ENCODE measurements at places on chromosomes 3 and 15. TPM values are rescaled to one million over a fixed set of nuclear protein-coding genes. Genes with fewer than 3 reads are reported as not detected.

GRCh38 chr3:189516039-189516438 is 115.2 kb upstream of the TP63 start:
- no peaks in the 10 kb centered on the region for H3K4me1 ChIP-seq
- no peak overlapping the region for H3K4me3 ChIP-seq
- H3K36me3 ChIP-seq, result no peaks in the 10 kb centered on the region

DNA sequence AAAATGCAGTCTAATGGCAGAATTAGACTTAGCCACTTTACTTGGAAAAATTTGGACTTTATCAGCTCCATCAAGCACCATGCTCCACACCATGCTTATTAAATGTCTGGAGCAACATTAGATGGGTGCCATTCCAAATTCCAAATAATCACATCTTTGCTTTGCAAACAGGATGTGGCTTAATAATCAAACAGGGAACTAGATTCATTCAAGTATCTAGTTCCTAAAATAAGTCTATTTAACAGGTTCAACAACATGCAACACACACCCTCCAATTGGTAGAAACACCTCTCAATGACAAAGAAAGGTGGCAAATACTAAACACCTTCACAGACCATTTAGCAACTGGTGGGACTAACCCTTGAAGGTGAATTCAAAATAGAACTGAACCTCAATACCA is 3.5 kb downstream of the HEXA start:
- peaks cover 13% of the 10 kb centered on the region for H3K4me1 ChIP-seq
- H3K27ac ChIP-seq, result no peak overlapping the region
- DNase-seq, result no peak
- no peak overlapping the region for H3K4me3 ChIP-seq

The MB21D2 gene
- total RNA-seq, result 23.9 TPM

- no peaks in the 10 kb centered on the region for H3K27me3 ChIP-seq
- H3K36me3 ChIP-seq, result no peaks in the 10 kb centered on the region
- peaks cover 11% of the 10 kb centered on the region for H3K4me1 ChIP-seq
- H3K4me3 ChIP-seq, result no peak overlapping the region
- H3K27ac ChIP-seq, result no peak overlapping the region
Observed at GRCh38 chr15:92937901-92938300, 37.8 kb downstream of the CHD2 start.

DNA sequence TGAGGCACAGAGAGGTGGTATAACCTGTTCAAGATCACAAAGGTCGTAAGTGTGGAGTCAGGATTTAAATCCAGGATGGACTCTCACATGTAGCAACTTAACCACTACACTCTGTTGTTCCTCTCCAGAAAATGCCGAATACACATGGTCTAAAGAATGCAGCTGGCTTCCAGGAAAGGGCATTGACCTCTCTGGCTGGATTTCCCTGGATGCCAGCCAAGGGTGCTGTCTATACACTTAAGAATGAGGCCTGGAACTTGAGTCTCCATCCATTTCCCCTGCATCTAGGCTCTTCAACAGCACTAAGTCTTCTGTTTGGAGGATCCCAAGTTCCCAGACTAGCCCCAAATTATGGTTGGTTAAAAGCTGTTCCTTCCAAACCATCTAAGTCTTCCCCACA is 60.5 kb downstream of the CERS3 start:
- no peak overlapping the region for H3K4me3 ChIP-seq
- H3K27me3 ChIP-seq, result no peaks in the 10 kb centered on the region
- no peaks in the 10 kb centered on the region for H3K4me1 ChIP-seq
- no peak overlapping the region for H3K27ac ChIP-seq
- no peaks in the 10 kb centered on the region for H3K36me3 ChIP-seq

DNA sequence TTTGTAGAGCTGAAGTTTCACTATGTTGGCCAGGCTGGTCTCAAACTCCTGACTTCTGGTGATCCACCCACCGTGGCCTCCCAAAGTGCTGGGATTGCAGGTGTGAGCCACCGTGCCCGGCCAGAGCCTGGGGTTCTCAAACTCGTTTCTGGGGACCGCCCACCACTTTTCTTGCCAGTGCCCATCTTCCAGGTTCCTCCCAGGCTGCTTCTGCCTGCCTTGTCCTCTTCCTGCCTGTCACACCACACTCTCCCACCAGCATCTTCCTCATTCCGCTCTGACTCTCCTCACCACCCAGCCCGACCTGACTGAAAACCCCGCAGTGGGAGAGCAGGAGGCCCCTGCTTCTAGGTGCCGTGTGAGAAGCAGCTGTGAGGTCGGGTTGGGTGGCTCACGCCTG is 3.1 kb upstream of the DYNLT2B start:
- no peak overlapping the region for H3K4me3 ChIP-seq
- no peaks in the 10 kb centered on the region for H3K36me3 ChIP-seq
- DNase-seq, result no peak
- H3K4me1 ChIP-seq, result peaks cover 6% of the 10 kb centered on the region
- no peaks in the 10 kb centered on the region for H3K27me3 ChIP-seq

The KNG1 gene
- total RNA-seq, result 0.43 TPM

GRCh38 chr15:100461049-100461448 is 67.7 kb downstream of the CERS3 start:
- H3K4me1 ChIP-seq, result no peaks in the 10 kb centered on the region
- H3K27me3 ChIP-seq, result no peaks in the 10 kb centered on the region
- H3K36me3 ChIP-seq, result no peaks in the 10 kb centered on the region
- no peak overlapping the region for H3K27ac ChIP-seq
- no peak for DNase-seq
- H3K4me3 ChIP-seq, result no peak overlapping the region

- no peaks in the 10 kb centered on the region for H3K36me3 ChIP-seq
- no peak for DNase-seq
- no peaks in the 10 kb centered on the region for H3K27me3 ChIP-seq
- no peak overlapping the region for H3K27ac ChIP-seq
- no peaks in the 10 kb centered on the region for H3K4me1 ChIP-seq
Observed at GRCh38 chr3:120801484-120801883, 58.9 kb downstream of the GTF2E1 start.

DNA sequence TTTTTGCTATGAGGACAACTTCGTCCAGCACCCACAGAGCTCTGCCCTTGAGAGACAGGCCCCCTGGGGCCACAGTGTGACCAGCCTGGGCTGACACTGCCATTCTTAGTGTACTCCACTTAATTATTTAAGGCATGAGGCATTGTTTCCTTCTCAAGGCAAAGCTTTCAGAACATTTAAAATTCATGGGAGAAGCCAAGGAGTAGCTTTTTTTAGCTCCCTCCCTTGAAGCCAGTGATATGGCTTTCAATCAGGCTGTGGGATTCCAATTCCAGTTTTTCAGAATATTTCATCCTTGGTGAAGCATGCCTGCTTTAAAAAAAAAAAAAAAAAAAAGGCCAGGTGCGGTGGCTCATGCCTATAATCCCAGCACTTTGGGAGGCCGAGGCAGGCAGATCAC is 21.3 kb downstream of the HOMER2 start:
- H3K36me3 ChIP-seq, result no peaks in the 10 kb centered on the region
- DNase-seq, result no peak
- no peak overlapping the region for H3K4me3 ChIP-seq
- H3K4me1 ChIP-seq, result no peaks in the 10 kb centered on the region
- no peaks in the 10 kb centered on the region for H3K27me3 ChIP-seq
- H3K27ac ChIP-seq, result no peak overlapping the region

DNA sequence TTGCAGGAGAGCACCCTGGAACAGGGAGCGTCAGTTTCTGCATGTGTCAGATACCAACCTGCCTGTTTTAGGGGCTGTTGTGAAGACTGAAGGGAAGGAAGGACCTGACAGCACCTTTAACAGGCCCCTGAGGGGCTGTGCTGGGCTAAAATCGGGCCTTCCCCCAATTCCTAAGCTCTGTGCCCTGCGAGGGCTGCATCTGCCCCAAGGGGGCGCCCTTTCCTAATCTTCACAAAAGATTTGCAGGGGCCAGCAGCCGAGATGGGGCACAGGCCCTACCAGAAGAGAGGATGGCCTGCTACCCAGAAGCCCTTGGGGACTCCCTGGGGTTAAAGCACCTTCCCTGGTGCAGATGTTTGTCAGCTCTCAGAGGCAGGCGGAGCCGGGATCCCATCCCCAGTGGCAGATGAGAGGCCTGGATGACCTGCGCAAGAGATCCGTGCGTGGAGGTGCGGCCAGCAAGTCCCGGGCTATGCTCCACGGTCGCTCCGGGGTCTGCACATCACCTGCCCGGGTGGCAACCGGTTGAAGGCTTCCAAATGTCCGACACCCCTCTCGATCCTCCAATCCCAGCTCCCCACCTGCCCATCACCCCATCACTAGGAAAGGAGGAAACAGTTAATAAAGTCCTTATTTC is 53.6 kb downstream of the RHCG start:
- H3K4me3 ChIP-seq, result no peak overlapping the region
- DNase-seq, result peak; percentile 66
- no peaks in the 10 kb centered on the region for H3K4me1 ChIP-seq
- no peaks in the 10 kb centered on the region for H3K27me3 ChIP-seq
- no peak overlapping the region for H3K27ac ChIP-seq
- no peaks in the 10 kb centered on the region for H3K36me3 ChIP-seq

GRCh38 chr15:60731583-60732130 is 252.7 kb upstream of the ICE2 start:
- H3K4me1 ChIP-seq, result no peaks in the 10 kb centered on the region
- H3K36me3 ChIP-seq, result no peaks in the 10 kb centered on the region
- no peak for DNase-seq
- no peaks in the 10 kb centered on the region for H3K27me3 ChIP-seq
- H3K4me3 ChIP-seq, result no peak overlapping the region

The LTF gene
- 0.31 TPM for total RNA-seq

DNA sequence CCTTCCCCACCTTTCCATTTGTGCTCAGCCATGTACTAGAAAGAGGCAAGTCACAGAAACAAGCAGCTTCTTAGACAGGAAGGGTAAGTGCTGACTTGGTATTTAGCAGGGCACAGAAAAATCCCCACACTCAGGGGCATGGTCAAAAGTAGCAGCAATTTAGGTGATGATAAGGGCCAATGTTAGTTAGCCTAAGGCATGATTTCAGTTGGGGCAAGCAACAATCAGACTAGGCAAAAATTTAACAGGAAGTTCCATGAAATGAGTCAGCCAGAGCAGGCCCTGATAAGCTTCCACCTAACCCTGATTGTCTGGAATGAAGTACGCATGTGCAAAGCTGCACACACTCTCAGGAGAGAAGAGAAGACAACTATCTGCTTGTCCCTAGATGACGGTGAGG is 423.4 kb upstream of the UBE2E2 start:
- H3K4me1 ChIP-seq, result no peaks in the 10 kb centered on the region
- no peaks in the 10 kb centered on the region for H3K27me3 ChIP-seq
- no peak overlapping the region for H3K4me3 ChIP-seq

DNA sequence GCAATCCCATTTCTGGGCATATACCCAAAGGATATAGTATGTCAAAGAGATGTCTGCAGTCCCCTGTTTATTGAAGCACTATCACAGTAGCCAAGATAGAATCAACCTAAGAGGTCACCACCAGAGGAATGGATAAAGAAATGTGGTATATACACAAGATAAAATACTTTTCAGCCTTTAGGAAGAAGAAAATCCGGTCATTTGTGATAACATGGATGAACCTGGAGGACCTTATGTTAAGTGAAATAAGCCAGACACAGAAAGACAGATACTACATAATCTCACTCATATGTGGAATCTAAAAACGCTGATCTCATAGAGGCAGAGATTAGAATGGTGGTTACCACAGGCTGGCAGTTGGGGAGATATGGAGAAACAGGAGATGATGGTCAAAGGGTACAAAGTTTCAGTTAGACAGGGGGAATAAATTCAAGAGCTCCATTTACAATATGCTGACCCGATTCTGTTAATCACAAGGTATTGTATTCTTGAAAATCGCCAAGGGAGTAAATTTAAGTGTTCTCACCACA is 195.8 kb downstream of the MTHFS start:
- no peaks in the 10 kb centered on the region for H3K36me3 ChIP-seq
- DNase-seq, result no peak
- H3K4me1 ChIP-seq, result no peaks in the 10 kb centered on the region
- no peak overlapping the region for H3K27ac ChIP-seq
- H3K4me3 ChIP-seq, result no peak overlapping the region

DNA sequence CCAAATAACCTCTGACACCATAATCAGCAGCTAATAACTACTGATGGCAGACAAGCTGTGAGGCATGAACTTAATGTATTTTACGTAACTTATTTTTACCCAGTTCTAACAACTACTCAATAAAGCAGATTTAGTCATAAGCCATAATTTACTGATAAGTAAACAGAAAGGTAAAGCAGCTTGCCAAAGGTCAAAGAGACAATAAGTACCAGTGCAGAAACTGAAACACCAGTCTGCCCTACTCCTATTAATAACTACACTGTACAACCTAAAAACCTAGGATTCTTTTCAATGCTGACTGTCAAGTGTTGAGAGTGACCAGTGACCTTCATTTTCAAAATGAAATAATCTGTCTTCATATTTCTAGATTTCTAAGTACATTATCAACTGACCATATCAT is 152.2 kb downstream of the NR2E3 start:
- no peaks in the 10 kb centered on the region for H3K36me3 ChIP-seq
- H3K4me1 ChIP-seq, result no peaks in the 10 kb centered on the region
- H3K27ac ChIP-seq, result no peak overlapping the region
- no peaks in the 10 kb centered on the region for H3K27me3 ChIP-seq
- H3K4me3 ChIP-seq, result no peak overlapping the region

The POC1A gene
- total RNA-seq, result 21.7 TPM

- H3K4me3 ChIP-seq, result no peak overlapping the region
- no peak overlapping the region for H3K27ac ChIP-seq
- H3K27me3 ChIP-seq, result no peaks in the 10 kb centered on the region
- no peaks in the 10 kb centered on the region for H3K36me3 ChIP-seq
- H3K4me1 ChIP-seq, result no peaks in the 10 kb centered on the region
Observed at GRCh38 chr15:91520850-91521249, 332.7 kb upstream of the SLCO3A1 start.

- H3K36me3 ChIP-seq, result no peaks in the 10 kb centered on the region
- no peaks in the 10 kb centered on the region for H3K27me3 ChIP-seq
- H3K4me3 ChIP-seq, result no peak overlapping the region
- H3K4me1 ChIP-seq, result no peaks in the 10 kb centered on the region
- no peak for DNase-seq
- no peak overlapping the region for H3K27ac ChIP-seq
Observed at GRCh38 chr15:70127288-70127746, 29.6 kb upstream of the TLE3 start.

- no peaks in the 10 kb centered on the region for H3K27me3 ChIP-seq
- no peaks in the 10 kb centered on the region for H3K4me1 ChIP-seq
Observed at GRCh38 chr3:288417-288816, 91.9 kb downstream of the CHL1 start.

The ROPN1 gene
- total RNA-seq, result 80.8 TPM

GRCh38 chr3:2274526-2274925 is 175.9 kb downstream of the CNTN4 start:
- no peak overlapping the region for H3K27ac ChIP-seq
- no peak for DNase-seq
- no peaks in the 10 kb centered on the region for H3K27me3 ChIP-seq
